Fibroblast of skin of left quadriceps (primary cell): ENCODE measurements at places on chromosomes 3 and 15.

DNA sequence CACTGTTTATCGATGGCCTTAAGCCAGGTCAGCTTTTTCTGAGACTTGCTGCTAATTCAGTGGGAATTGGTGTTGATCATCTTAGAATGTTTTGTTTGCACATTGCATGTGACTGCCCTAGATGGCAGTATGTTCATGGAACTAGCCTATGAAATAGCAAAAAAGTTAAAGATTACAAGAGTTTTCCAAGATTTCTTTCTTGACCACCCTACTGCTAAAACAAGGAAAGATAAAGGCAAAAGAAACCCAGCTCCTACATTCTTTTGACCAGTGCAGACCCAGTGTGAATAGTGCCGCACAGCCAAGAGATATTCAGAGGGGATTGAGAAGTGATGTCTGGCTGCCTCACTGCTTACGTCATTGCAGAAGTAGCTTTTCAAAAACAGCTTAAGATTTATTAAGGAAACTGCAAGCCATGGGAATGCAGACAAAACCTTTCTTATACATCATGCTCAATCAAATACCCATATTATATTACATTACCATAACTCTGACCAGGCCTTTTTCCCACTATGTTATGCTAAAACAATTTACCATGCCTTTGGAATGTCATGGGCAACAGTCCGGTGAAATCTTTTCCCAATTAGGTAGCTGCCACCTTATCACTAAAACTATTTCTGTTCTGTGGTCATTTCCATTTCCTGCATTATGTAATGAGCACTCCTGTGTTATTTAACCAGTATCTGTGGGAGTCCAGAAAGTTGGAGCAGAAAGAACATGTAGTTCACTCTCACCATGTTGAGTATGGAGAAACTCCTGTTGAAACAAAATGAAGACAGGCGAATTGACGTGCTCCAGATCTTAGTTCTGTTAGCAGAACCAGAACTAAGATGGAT, 6.0 kb downstream of the PHLDB2 start:
- DNase-seq, result peak; percentile 79

GRCh38 chr15:52021128-52021671, 2.2 kb downstream of the MAPK6 start:
- peak; percentile 80 for DNase-seq

GRCh38 chr15:40340740-40341400, at the start of gene CCDC9B:
TSS of gene CCDC9B (minus strand) at chr15:40340939. CDS start at chr15:40340819, 120 bp downstream.
- DNase-seq, result peak; percentile 65

DNA sequence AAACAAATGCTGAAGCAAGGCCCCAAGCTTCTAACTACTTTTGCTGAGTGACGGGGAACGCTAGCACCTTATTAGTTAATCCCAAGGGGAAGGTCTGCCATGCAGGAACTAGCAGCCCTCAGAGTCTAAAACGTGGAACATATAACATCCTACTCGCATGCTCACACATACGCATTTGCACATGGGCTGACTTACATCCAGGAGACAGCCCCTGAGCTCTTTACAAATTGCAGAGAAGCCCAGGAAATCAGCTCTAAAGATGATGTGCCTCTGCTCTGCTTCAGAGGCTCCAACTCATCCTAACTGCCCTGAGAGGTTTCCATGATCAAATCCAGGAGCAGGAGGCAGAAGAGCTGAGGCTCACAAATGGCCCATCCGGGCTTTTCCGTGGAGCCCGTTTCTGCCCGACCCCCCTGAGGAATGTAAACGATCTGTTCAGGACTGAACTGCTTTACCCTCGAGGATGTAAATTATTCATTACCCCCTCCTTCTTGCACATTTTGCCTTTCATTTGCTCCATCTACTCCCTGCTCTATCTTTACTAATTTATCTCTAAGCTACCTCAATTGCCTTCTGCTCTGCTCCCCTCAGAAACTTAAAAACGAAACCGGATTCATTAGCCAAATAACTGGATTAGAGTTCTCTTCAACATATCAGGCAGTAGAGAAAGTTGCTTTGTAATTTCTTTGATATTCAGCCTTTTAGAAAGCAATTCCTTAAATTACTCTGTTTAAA, 141.9 kb upstream of the CCDC54 start:
- DNase-seq, result no peak

DNA sequence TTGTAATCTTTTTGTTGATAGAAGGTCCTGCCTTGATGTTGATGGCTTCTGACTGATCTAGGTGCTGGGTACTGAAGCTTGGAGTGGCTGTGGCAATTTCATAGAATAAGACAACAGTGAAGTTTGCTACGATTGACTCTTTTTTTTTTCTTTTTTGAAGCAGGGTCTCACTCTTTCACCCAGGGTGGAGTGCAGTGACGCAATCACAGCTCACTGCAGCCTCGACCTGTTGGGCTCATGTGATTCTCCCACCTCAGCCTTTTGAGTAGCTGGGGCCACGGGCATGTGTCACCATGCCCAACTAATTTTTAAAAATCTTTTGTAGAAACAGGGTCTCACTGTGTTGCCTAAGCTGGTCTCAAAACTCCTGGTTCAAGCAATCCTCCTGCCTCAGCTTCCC, 14.2 kb downstream of the ARID3B start:
- DNase-seq, result no peak

DNA sequence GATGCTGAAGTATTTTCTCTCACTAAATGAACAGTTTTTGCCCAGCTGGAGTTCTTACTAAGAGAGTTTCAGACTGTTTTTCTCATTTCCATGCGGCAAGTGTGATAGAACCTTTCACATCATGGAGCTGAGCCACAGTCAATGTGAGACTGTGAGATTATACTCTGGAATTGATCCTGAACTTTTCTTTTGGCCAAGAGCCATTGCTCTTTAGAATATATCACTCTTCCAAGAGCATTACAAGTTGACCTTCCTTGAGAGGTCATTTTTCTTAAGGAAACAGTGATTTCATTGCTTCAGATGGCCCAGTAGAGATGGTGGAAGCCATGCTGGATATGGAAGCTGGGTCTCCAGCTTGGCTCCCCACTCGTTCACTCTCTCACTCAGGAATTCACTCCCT, 212.9 kb upstream of the UMPS start:
- no peak for DNase-seq

GRCh38 chr3:197355713-197356112, 57.3 kb upstream of the DLG1 start:
- no peak for DNase-seq

GRCh38 chr15:35784745-35785144, 238.8 kb upstream of the DPH6 start:
- DNase-seq, result no peak

DNA sequence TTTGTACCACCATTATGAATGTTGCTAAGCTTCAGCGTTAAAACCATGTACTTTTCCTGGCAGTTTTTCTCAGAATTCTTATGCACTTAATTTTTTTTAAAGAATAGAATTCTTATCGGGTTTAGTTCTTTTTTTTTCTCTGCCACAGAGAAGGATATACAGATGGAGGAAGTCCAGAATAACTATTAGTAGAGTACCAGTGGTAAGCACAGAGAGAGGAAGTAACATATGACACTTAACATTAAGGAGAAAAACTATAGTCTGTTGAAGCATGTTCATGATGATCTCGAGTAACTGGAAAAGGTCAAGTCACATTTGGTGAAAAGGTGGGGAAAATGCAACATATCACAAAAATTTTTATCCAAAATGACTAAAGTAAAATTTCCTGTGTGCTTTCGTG, 68.9 kb downstream of the RNF13 start:
- no peak for DNase-seq
